AG10803 (cell line): ENCODE measurements at places on chromosomes 16 and 17.
A peak's percentile ranks its signal among the peaks of the same experiment; 100 is the strongest.

GRCh38 chr16:70597135-70597835 is 49.1 kb upstream of the IL34 start:
- DNase-seq: no peak

- DNase-seq: no peak
Observed at GRCh38 chr16:62602790-62603189, 566.6 kb upstream of the CDH8 start.

DNA sequence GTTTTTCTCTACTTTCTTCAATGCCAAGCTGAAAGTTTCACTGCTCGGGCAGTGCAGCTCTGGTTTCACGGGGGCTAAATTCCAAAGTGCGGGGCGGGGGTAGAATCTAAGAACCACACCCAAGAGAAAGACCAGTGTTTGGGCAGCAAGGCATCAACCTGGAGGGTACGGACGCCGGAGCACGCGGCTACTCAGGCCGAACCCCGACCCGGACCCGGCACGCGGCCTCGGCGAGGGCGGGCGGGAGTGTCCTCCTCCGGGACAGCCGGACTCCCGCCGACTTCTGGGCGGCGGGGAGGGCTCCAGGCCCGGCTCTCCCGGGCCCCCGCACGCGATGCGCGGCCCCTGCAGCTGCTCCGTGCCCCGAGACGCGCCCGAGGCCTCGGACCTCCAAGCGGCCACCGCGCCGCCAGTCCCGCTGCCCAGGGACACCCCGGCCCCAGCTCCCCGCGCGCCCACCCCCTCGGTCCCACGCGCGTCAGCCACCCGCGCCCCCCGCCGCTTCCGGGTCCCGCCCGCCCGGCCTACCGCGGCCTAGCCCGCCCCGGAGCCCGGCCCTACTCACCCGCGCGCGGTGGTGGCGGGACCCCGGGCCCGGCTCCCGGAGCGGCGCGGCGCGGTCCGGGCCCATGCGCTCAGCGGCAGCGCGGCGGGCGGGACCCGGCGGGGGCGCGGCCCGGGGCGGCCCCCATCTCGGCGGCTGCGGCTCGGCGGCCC is 561 bp downstream of the AXIN1 start:
- no peak for DNase-seq

DNA sequence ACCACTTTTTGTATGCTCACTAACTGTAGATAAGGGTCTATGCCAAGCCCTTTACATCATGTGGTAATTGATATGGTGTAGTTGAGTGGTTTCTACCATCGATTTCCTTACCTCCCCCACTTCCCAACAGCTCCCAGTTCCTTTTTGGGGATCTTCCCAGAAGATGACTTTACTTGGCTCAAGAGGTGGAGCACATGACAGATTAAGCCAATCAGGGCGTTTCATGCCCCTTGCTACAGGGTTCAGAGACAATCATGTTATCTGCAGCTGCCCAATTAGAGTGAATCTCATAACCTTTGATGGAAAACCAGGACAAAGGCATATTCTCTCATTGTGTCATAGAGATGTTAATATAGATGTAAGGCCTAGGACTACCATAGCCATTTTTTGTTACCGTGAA is 16.2 kb upstream of the BMERB1 start:
- DNase-seq: no peak

- DNase-seq: no peak
Observed at GRCh38 chr17:42321555-42321954, 33.3 kb downstream of the STAT5A start.

- no peak for DNase-seq
Observed at GRCh38 chr16:51916814-51917213, 630.1 kb downstream of the TOX3 start.

DNA sequence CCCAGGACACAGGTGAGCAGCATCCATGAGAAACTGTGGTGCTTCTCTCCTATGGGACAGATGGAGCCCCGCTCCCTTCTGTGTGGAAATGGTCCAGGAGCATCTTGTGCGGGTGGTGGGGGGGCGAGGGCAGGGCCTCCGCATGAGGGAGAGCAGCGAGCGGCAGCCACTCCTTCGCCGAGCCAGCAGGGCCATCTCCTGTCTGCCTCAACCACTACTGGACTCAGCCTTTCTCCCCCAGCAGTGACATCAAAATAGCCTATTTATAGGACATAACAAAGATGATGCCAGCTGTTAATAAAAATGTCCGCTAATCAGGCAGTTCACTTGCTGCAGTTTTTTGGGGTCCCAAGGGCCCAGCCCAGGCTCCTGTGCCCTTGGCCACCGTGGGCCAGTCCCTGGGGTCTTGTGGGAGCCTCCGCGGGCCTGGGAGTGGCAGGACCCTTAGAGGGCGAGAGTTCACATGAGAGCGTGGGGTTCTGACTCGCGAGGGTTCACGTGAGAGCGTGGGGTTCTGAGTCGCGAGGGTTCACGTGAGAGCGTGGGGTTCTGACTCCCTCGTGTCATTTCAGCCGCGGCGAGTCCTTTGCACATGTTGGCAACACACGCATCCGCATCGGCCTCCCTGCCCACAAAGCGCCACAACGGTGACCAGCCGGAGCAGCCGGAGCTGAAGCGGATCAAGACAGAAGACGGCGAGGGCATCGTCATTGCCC is 47.4 kb downstream of the WDR45B start:
- DNase-seq: no peak

GRCh38 chr16:89564476-89565255 is 4.2 kb downstream of the RPL13 start:
- no peak for DNase-seq

- DNase-seq: no peak
Observed at GRCh38 chr17:17328251-17328650, 25.1 kb downstream of the NT5M start.

- no peak for DNase-seq
Observed at GRCh38 chr16:21991621-21992020, 9.3 kb downstream of the PDZD9 start.

DNA sequence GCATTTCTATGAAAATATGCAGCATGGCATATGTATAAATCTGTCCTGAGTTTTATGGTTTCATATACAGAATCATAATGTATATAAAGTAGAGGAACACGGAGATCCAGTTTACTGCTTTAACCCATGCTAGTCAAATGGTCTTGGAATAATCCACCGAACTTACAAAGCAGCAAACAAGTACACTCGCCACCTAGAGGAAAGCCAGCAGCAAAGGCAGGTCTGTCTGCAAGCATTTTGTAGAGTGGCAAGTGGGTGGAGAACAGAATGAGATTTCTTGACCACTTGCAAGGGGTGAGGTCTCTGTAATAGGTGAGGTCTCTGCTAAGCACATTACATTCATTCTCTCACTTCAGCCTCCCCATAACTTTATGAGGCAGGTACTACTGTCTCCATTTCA is 308.3 kb downstream of the CA10 start:
- no peak for DNase-seq

DNA sequence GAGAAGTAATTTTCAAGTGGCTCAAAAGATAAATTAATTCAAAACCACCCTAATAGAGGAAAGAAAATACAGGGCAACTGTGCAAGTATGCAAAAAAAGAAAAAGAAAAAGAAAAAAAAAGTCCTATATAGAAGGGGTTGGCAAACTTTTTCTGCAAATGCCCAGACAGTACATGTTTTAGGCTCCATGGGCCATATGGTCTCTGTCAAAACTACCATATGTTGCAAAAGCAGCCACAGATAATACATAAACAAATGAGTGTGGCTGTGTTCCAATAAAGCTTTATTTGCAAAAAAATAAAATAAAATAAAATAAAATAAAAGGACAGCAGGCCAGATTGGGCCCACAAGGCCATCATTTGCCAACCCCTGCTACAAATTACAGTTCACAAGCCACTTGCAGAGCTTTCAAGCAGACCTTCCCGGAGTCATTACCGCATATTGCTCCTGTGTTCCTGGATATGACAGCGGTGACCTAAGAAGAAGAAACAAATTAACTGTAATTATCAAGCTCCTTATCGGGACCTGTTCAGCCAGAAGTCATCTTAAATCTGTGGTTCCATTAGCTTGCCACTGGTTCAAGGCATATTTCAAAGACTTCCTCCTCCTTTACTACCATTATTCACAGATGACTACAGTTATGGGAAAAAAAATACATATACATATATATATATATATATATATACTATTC is 15.9 kb downstream of the ZC3H7A start:
- DNase-seq: no peak

DNA sequence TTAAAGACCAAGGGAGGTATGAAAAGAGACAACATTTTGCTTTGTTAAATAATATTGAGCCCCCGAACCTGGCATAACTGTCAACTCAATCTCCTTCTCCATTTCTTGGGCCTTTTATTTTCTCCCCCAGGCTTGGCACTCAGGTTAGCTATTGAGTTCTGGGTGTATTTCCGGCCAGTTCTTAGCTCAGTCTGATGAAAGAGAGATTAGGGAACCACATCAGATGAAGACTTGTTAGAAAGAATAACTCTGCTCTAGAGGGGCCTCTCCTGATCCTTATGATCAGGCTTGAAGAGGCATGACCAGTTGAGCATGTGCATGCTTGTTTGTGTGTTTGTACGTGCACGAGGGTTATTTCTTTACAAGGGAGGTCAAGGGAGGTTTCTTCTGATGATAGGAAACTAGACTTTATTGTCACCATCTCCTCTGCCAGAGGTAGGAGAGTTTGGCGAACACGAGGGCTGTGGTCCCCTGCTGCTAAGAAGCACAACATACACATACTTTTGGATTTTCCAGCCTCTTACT is 29.2 kb upstream of the HS3ST2 start:
- DNase-seq: no peak

GRCh38 chr16:86994651-86995171 is 322.5 kb downstream of the C16orf95 start:
- peak; percentile 82 for DNase-seq

- DNase-seq: no peak
Observed at GRCh38 chr17:51653878-51654277, 393.5 kb downstream of the UTP18 start.

DNA sequence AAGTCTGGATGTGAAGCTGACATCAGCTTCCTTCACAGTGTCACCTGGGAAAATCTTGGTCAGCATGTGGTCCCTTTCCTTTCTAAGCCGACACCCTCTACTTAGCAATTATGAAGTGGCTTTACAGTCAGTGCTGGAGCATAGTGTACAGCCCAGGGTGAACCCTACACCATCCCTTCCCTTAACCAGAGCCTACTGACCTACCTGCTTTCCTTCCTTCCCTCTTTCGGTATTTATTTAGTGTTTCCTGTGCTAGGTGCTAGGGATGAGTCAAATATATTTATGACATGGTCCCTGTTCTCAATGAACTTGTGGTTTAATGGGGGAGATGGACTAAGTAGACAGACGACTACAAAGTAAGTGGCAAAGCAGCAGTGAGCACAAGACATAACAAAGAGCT is 77.5 kb downstream of the CDK5R1 start:
- DNase-seq: no peak

- DNase-seq: peak; percentile 55
Observed at GRCh38 chr17:13031718-13032350, 14.0 kb upstream of the ELAC2 start.

DNA sequence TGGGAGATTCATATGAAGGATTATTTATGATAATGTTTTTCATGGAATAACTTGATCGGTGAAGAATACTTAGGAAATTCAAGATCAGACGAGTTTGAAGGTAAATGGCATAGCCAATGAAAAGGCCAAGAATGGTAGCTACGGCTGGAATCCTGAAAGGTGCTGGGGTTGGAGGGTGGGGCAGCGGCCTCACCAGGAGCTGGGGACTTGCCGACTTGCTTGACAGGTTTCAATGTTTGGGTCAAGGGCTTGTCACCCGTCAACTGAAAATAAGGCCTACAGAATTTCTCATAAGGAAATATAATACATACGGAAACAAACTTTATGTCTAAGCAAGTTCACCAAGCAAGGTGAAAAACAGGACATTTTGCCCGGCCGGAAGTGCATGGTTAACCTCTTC is 9.9 kb downstream of the CRYM start:
- no peak for DNase-seq

DNA sequence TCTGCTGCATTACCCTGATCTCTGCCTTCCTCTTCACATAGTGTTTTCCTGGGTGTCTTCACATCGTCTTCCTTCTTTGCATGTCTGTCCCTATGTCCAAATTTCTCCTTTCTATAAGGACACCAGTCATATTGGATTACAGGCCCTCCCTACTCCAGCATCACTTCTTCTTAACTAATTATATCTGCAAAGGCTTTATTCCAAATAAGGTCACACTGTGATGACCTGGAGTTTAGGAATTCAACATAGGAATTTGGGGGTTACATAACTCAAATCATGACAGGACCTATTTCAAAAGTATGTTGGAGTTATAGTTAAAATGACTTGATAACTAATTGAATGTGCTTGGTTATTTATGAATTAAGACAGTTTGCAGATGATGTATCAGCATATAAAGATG is 490.5 kb upstream of the ERCC4 start:
- DNase-seq: peak; percentile 42

DNA sequence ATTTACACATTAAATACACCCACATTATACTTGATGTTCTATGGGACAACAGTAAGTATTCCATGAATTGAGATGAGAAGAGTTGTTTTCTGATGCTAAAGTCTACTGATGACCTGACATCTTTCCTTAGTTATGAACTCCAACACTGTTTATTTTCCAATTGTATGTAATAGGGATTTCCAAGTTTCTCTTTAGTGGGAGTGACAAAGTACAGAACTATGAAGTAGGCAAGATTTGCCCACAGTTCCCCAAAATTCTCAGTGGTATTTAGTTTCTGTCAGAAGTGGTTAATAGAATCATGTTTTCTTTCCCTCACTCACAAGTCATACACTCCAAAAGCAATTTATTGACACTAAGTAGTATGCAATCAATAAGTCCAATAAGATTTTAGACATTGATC is 22.5 kb upstream of the ABCA6 start:
- no peak for DNase-seq

DNA sequence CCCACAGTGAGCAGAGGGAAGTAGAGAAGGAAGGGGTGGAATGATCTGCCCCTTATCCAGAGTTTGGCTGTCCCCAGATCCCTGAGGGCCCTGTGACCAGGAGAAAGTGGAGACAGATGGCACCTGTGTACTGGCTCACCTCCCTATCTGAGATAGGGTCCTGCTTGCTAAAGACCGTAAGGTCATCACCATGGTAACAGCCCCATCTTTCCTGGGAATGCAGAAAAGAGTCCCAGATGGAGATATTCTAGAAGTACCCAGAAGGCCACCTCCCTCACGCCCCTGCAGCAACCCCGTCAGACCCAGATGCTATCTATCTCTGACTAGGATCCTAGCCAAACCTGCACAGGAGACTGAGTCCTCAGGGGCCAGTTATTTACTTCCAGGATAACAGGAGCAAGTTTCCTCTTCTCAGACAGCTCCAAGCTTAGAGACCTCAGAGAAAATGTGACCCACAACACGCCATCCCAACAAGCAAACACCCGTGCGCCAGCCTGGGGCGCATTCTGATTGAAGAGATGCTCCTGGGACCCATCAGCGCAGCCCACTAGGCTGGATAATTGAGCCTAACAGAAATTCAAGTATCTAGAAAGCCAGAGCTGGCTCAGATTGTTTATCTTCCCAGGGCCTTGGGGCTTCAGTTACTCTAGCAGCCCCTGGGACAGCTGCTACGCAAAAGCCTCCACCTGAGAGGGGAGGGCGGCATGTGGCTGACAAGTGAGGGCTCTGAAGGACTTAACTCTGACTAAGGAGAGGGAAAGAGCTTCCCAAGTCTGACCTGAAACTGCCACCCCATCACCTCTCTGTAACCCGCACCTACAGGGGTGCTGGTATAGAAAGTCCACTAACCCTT is 1.9 kb downstream of the ORMDL3 start:
- DNase-seq: no peak

GRCh38 chr17:18921485-18921884 is 30.5 kb upstream of the SLC5A10 start:
- DNase-seq: no peak
